ENCODE measurements at places on chromosomes 3 and 15.

GRCh38 chr15:65037309-65037708 is 7.9 kb upstream of the MTFMT start:
- no peak for DNase-seq

DNA sequence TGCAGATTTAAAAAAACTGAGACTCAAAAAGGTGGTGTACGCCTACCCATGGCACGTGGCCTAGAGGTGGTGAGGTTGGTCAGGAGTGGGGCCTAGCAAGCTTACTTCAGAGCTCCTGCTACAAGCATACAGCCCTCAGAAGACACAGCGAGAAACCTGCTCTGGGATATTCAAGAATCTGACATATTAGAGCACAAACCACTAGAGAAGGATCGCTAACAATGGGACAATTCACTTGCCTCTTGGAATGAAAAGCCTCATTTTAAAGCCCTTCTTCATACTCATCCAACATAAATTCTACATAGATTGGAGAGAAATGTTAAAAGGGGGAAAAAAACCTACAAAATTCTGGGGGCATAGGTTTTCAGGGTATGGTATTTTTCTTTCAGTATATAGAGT is 118.0 kb upstream of the ARHGEF3 start:
- no peak for DNase-seq

DNA sequence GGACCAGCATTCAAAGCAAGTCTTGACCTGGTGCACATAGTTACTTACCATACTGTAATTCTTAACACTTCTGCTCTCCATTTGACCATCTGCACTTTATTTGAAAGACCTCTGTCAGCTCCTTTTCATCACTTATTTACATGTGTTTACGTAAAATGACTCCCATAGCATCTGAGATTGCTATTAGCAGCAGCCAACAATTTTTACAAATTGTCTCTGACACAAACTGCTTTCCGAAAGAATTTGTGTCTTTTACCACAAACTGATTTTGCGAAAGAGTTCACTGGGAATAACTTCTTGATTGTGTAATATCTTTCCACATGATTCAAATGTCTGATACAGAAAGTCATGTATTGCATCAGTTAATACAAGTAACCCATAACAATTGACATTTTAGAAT is 144.1 kb upstream of the PEX5L start:
- no peak for DNase-seq

DNA sequence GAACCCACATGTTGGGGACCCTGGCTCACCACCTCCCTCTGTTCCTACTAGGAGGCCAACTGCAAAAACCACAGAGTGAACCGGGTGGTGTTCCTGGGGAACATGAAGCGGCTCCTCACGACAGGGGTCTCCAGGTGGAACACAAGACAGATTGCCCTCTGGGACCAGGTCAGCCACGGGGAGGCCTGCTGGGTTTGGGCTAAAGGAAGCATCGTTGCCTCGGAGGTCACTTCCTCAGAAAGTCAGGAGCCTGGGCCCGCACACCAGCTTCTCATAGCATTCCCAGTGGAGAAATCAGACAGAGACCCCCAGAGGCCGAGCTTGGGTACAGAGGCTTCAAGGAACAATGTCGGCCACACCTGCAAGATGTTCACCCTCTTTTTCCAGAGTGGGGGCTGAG is 106.8 kb downstream of the ANP32A start:
- no peak for DNase-seq

DNA sequence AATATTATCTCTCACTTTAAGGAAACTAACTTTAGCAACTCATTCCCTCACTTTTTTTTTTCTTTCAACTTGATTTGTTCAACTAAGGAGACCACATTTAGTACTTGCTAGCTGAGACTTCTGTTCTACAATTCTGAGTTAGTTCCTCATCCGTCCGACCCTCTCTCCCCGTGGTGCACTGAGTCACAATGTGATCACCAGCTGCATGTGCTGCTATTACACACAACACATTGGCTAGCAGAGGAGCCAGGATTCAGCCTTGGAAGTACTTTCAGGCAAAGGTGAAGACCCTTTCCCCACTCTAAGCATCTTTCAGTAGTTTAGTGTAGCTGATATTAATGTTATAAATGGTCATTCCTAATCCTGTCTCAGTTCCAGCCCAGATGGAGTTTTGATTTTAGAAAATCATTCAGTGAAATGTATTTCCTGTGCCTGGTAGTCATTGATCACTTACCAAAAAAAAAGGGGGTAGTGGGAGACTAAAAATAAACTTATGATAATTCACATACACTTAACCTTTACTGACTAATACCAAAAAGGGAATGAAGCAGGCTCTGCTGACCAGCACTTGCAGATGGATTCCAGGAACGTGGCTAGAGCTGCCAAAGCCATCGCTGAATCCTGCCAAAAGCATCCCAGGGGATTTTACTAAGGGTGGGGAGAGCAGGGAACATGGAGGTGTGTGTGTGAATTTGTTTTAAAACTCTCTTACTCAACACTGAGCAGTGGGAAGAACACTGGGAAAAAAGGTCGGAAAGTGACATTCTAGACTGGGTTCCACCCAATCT is 424.8 kb downstream of the LPP start:
- peak; percentile 85 for DNase-seq

GRCh38 chr3:59545374-59545773 is 495.5 kb upstream of the CFAP20DC start:
- DNase-seq = no peak
